NCI-H2227 treated with DMSO at 0.1 percent for 48 hours (cell line): ENCODE measurements at places on chromosomes 2 and 18.

GRCh38 chr18:42112657-42113420 is 157.8 kb downstream of the PIK3C3 start:
- DNase-seq: no peak

DNA sequence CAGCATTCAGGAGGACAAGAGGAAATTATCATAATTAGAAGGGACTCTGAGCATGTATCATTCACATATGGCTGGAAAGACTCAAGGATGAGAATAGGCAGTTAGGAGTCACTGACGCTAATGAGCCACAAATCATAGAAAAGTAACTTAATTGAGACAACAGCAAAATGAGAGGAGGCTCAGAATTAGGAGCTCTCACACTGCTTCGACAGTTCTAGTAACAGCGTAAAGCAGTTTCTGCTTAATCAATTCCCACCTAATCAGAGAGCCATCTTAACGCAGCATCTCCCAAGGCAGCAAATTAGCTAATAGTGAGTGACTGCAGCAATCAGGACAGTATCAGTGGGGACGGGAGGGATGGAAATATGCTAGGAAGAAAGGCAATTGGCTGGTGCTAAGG is 32.8 kb downstream of the ANKRD44 start:
- no peak for DNase-seq

- no peak for DNase-seq
These were observed 24.9 kb upstream of the RHOB start for GRCh38 chr2:20421988-20422370.

GRCh38 chr2:85926526-85926925 is 37.7 kb upstream of the ST3GAL5 start:
- DNase-seq: no peak

- DNase-seq: no peak
These were observed 16.8 kb downstream of the RBM45 start for GRCh38 chr2:178128836-178129630.

DNA sequence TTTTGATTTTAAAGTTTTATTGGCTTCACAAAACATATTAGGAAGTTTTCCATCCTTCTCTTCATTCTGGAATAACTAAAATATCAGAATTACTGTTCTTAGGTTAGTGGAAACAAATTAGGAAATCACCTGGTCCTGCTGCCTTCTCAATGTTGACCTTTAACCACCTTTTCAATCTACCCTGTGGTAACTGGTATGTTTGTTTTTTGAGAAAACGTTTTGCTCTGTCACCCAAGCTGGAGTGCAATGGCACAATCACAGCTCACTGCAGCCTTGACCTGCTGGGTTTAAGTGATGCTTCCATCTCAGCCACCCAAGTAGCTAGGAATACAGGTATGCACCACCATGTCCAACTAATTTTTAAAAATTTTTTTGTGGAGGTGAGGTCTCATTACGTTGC is 28.4 kb downstream of the ACYP2 start:
- no peak for DNase-seq

- DNase-seq: no peak
These were observed 8.5 kb upstream of the CXCR4 start for GRCh38 chr2:136126421-136126926.

DNA sequence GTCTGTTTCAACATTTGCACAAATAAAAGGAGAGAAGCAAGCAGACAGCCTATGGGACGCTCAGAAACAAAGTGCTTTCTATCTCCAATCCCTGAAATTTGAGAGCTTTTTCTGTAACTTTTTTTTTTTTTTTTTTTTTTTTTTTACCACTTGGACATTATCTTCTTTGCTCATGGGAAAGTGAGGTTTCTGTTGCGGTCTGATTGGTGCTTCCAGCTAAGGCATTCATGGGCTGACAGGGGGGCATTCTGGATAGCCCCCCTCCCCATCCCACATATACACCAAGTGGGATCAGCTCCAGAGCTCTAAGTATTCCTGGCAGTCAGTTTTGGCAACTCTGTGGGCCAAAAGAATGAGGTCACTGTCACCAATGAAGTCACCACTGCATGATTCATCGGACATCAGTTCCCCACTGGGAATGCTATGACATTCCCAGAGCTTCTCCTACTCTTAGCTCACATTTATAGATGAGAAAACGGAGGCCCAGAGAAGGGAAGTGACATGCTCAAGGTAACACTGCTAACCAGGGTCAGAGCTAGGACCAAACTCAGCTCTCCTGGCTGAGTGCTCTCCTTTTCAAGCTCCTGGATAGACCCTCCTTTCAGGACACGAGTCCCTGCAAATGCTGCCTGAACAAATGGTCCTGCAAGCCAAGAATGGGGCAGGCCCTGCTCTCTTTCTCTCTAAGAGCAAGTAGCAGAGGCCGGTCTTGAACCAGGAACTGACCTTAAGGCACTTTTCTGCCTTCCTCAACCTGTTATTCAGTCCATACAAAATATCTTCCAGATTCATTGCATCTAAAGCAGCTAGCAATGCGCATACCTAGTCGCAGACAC is 61.3 kb downstream of the TMEM247 start:
- DNase-seq: no peak

GRCh38 chr2:15860760-15861159 is 79.6 kb upstream of the MYCN start:
- DNase-seq: no peak

DNA sequence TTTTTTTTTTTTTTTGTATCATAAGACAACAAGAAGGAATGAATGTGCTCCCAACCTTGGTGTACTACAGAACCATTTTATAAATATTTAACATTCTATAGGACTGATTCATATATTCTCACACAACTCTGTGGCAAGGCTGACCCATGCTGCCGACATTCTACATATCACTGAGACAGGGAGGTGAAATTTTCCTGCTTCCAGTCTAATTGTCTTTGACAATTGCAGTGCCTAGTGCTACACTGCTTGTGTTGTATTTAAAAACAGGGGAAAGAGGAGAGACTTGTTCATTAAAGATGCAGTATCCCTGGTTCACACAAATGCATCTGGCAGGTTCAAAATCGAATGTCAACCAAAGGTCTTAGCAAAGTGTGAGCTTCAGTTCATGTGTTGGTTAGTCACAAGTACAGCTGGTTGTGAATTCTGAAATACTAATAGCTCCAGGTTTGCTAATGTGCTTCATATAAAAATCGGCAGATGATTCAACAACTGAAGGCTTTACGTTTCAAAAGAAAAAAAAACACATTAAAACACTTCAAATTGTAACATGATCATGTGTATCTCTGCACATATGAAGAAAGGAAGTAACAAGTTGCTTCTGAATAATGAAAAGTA is 130.8 kb downstream of the FIGN start:
- no peak for DNase-seq

- DNase-seq: no peak
These were observed 335.7 kb downstream of the GALNT13 start for GRCh38 chr2:154207288-154208047.

DNA sequence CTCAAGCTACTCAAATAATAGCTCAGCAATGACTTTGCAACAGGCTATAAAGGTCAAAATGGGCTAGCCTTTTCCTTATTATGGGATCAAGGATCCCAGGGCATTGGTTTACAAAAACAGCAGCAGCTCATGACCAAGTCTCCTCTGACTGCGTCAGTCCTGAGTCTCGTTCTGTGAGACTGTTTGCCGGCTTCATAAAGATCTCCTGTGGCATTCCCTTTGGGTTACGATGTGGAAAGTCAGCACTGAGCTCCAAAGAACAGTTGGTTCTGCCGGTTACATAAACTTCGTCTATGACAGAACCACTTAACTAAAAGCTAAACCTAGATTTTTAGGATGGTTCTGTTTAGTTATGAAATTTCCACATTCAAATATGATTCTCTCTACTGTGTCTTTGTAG is 674.9 kb downstream of the ZEB2 start:
- no peak for DNase-seq

- DNase-seq: no peak
These were observed 386.5 kb upstream of the SLC39A10 start for GRCh38 chr2:195270466-195271039.

- no peak for DNase-seq
These were observed 1464.7 kb upstream of the ZEB2 start for GRCh38 chr2:145984580-145984979.

GRCh38 chr18:21979171-21979560 is 190.2 kb upstream of the GATA6 start:
- DNase-seq: no peak

DNA sequence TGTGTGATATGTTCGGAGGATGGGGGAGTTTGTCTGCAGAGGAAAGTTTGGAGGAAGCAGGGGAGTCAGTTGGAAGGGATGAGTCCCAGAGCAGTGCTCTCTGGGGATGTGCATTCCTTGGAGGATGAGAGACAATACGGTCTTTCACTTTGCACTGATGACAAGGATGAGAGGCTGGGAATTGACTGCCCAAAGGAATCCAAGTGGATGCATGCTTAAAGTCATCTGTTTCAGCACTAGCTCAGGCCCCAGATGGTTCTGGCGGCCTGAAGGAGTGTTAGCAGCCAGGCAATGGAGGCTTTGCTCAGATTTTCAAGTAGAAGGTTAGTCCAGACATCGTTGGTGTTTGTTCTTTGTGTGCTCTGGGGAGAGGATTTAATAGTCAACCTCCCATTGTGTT is 100.2 kb downstream of the CRIM1 start:
- no peak for DNase-seq

DNA sequence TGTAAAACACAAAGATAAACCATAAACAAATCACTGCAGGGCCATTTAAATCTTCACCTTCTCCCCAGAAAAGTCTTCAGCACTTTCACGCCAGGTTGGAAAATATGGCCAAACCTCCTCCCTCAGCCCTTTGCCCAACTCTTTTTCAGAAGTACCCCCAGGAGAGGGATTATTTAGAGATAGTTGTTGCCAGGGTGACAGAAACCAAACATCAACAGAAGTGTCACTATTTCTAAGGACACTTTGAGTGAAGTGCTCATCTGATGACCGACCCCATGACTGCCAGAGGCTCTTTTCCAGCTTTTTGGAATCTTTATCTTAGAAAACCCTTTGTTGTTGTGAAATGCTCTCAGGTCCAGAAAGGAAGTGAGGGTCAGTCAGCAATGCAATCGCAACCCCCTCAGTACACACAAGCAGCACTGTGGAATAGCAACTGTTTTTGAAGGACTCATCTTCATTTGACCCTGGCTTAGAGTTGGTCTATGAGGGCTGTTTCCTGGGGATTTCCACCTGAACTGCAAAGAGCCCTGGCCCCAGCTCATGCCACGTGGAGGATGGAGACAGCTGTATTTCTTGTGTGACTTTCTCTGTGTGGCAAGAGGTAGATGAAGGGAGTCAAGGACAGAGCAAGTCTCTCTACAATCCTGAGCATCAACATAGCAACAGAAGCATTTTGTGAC is 114.0 kb upstream of the STON1 start:
- DNase-seq: peak; percentile 15

- DNase-seq: no peak
These were observed 152.9 kb downstream of the LRRTM1 start for GRCh38 chr2:80151651-80152050.

- no peak for DNase-seq
These were observed 435.6 kb upstream of the HS6ST1 start for GRCh38 chr2:128754246-128754724.

GRCh38 chr18:13386891-13387801 is 168.6 kb downstream of the LDLRAD4 start:
- no peak for DNase-seq

DNA sequence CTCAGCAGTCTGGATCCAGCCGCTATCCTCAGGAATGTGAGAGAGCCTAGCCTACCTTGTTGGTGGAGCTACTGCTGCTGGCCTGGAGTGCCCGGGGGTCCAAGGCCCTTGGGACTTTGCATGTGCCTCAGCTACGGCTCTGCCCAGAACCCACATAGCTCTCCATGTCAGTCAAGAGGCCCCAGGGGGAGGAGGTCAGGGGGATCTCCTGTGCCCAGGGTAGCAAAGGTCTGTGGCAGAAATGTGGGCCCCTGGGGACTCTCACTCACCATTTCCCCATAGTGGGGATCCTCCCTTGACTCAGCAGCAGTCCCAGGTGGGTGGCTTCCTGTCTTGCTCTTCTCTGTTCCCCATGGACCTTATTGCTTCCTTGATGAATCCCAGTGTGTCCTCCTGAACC is 342.7 kb upstream of the CHAC2 start:
- no peak for DNase-seq

- no peak for DNase-seq
These were observed 77.6 kb upstream of the RAB6C start for GRCh38 chr2:129901754-129902415.

- DNase-seq: no peak
These were observed 21.6 kb downstream of the INPP5D start for GRCh38 chr2:233081731-233082221.

- DNase-seq: no peak
These were observed 40.3 kb downstream of the RBM45 start for GRCh38 chr2:178152542-178152941.

DNA sequence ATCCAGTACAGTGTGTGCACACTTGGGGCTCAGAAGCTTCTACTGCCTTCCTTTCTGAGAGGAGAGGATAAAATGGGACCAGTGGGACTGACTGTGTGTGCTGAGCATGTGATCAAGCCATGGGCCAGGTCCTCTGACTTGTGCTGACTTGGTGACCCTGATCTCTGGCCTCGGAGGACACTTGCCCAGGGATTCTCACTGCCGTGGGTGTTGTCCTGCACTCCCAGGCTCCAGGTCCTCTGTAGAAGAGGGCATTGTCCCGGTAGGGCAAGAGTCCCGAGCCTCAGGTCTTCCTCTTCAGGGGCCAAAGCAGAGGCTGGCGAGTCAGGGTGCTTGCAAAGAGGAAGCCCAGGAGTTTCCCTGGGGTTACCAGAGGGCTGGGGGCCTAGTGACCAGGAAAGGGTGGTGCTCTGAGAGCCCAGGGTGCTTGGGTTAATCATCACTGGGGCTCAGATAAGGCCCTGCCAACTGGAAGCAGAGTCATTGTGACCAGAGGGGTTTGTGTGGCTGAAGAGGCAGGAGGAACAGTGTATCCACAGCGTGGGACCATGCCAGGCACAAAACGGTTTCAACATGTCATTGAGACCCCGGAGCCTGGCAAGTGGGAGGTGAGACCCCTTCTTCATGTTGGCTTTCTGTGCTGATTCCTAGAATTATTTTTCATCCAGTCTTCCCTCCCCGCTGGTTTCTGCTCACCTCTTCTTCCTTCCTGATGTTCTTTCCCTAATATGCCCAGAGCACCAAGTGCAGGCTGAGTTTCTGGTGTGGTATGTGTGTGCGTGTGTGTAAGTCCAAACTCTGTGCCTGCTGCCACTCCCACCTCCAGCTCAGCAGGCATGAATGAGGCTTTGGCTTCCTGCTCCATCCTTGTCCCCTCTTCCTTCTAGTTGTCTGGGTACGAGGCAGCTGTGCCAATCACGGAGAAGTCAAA is at the start of gene GCKR:
TSS of gene GCKR (plus strand) at position 483 of the 931 bp plus-strand sequence. CDS start at position 549, 66 bp downstream.
- no peak for DNase-seq

GRCh38 chr2:1915196-1915595 is 170.9 kb upstream of the PXDN start:
- DNase-seq: no peak

- no peak for DNase-seq
These were observed 295.5 kb downstream of the ZNF521 start for GRCh38 chr18:25056429-25056828.

DNA sequence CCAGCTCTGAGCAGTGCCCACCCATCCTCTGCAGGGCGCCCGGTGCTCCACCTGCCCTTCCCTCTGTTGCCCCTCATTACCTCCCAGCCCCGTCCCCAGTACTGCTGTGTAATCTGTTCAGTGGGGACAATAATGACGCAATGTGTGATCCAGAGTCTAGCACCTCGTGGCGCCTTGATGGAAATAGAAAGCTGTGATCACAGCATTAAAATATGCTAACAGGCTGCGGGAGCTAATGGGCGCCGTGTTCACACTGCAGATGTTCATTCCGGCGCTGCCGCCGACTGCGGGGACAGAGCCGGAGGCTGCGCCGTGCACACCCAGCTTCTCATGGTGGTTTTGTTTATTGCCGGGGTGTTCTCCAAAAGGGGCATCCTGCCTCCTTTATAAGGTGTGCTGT is 235.2 kb downstream of the LDLRAD4 start:
- DNase-seq: peak; percentile 89

- no peak for DNase-seq
These were observed 27.8 kb upstream of the DARS1 start for GRCh38 chr2:136013136-136013685.
